ENCODE measurements at places on chromosomes 16 and 17.

GRCh38 chr16:79449067-79449769, 151.3 kb downstream of the MAF start:
- DNase-seq, result no peak

- no peak for DNase-seq
These were observed 4.4 kb downstream of the CPNE2 start for GRCh38 chr16:57096793-57097192.

DNA sequence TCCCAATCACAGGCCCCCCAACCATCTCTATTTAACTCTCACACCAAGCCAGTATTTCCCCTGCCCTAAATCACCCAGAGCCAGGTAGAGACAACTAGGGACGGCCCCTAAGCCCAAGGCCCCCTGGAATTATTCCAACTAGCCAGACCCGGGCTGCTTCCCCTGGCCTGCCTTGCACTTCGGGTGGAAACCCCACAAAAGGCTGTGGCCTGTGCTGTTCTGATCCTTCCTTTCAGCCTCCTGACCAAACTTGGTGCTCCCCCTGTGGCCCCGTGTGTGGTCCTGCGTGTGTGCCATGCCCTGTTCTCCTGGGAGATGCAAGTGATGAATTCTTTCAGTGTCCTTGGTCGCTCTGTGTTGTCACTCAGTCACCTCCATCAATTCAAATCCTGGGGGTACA, 14.9 kb downstream of the CCL17 start:
- no peak for DNase-seq

DNA sequence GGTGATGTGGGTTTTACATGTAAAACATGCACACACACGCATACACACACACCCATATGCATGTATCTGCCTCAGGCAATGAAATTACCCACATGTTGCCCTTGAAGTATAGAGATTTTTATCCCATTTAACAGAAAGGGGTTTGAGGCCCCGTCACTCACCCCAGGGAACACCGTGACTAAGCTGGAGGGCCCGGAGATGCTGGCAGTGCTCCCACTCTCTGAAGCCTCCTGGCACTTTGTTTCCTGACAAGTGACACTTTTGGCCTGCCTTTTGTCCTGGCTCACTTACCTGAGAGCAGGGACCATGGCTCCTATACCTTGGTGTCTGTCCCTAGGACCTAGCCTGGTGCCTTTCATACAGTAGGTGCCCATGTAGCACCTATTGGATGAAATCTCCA, 50.0 kb upstream of the TNRC6C start:
- DNase-seq, result no peak

- no peak for DNase-seq
These were observed 273.4 kb upstream of the TNRC6C start for GRCh38 chr17:77684803-77685798.

DNA sequence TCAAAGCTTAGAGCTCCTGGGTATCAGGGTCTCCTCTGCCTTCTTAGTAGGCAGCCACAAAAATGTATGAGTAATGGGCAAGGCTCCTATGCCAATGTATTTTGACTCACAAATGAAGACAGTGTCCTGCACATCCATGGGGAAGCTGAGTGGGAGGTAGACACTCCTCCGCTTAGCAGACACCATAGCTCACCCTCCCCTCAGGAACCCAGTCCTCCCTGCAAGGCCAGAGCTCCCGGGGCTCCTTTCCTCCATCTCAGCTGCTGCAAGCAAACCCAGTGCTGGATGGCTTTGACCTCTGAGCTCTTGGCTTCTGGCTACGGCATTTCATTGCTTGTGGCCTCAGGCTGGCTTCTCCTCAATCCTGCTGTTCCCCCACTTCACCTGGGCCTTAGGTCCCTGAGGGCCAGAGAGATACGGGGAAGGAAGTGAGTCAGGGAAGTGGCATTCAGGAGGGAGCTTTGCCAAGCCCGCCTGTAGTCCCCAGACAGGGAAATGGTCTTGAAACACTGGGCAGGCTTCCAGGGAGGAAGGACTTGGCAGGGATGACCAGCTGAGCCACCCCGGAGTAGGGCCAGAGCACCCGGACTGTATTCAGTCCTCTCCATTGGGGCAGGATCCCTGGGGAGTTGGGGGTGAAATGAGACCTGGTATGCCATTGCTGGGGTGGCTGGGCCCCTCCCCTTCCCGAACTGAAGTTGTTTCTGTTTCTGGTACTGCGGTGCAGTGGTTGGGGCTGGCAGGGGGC, 4.5 kb downstream of the ABCC3 start:
- no peak for DNase-seq

GRCh38 chr17:12201294-12201880, 180.7 kb downstream of the MAP2K4 start:
- DNase-seq, result no peak

GRCh38 chr16:73408716-73409115, 360.8 kb upstream of the ZFHX3 start:
- DNase-seq, result no peak

GRCh38 chr17:78719630-78720298, 62.3 kb downstream of the CYTH1 start:
- DNase-seq, result no peak

Measured in caudate nucleus (tissue), 63 donors.